ENCODE measurements at places on chromosomes 4 and X.

DNA sequence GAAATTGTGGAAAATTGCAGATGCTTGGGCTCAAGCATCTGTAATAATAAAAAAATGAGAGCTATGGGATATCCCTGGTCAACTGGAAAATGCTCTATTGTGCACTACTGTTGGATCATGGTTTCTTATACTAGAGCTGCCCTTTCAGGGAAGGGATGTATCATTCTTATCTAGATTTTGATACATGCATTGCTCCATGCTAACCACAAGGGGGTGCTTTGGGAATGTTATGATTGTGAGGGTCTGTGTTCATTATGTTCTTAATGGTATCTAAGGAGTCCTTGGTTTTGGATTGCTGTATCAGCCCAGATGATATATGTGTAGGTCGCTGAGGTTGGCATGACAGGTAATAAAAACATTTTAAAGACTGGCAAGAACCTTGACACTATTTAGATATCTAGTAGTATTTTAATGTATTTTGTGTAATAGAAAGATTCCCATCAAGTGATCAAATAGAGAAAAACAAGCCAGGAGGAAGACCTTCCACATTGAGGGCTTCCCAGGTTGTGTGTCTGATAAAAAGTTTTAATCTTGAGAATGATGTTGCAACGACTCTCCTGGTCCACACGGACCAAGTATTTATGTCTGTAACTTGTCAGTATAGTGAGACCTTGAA lies 49.2 kb upstream of the TLR2 start:
- no peak for DNase-seq

DNA sequence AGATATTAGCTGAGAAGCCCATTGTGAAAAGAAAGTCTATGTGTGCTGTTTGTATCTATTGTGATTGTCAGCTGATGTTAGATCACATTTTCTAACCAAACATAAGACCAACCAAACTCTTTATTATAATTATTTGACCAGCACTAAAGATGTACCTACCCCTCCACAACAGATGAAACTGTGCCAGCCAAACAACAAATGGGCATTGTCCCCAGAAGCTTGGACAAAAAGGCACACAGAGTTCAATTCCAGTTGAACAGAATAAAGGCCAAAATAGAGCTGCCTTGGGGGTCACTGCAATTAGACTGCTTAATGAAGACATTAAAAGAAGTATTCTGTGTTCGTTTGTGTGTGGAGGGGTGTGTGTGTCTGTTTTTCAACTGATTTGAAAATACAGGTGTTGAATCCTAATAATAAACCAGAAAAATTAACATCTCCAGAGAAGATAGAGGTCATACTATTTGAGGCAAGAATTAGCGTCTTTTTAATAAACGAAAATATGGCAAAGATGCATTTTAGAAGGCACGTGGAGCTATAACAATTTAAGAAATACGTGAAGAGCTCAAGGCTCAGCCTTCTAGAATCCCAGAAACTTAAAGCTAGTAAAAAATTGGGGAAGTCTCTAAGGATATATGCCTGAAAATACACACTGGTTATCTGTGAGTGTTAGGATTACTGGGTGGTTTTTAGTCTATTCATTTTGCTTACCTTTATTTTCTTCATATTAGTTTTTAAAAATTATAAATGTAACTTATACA lies 2.2 kb downstream of the SPP1 start:
- DNase-seq = no peak

GRCh38 chrX:140360284-140360683 lies 144.6 kb downstream of the SOX3 start:
- DNase-seq = no peak

- DNase-seq = no peak
Measured at GRCh38 chr4:56272003-56272402, 115.3 kb downstream of the AASDH start.
